ENCODE measurements at places on chromosomes 2 and 18.

DNA sequence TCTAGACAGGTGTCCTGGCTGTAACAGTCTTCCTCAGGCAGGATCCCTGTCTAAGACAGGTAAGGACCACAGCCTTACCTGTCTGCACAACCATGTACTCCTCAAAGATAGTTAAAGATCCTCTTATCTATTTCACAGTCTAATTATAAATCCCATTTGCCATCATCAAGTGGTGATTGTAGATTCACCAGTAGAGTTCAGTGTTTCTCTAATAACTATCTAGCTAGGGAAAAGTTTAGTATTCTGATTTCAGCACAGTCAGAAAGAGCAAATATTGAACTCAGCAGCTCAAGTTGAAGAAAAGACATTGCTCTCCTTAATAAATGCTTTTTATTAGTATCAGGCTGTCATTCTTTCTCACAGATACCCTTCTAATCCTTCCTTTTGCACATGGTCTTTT is 1305.5 kb upstream of the NXPH2 start:
- DNase-seq, result no peak

DNA sequence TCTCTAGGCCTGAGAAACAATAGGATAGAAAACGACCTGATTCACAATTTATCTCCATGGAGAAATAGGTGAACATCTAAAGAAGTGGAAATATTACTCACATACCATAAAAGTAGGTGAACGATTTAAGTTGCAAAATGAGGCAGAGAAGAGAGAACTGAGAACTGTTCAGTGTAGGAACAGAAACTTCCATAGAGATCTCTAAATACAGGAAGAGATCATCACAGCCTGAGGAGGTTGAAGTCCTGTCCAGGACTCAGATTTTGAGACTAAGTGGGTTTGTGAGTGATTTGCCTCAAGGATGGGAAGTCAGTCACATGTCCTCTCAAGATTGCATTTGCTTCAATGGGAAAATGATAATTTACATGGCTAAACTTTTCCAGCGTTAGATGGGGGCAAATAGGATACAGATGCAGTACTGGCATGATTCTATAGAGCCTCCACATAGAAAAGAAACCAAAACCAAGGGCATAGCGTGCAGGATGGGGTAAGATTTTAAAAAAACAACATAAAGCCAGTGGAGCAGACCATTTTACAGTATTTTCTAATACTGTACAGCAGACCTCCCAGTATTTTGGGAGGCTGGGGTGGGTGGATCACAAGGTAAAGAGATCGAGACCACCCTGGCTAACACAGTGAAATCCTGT is 68.8 kb downstream of the MEP1B start:
- no peak for DNase-seq

DNA sequence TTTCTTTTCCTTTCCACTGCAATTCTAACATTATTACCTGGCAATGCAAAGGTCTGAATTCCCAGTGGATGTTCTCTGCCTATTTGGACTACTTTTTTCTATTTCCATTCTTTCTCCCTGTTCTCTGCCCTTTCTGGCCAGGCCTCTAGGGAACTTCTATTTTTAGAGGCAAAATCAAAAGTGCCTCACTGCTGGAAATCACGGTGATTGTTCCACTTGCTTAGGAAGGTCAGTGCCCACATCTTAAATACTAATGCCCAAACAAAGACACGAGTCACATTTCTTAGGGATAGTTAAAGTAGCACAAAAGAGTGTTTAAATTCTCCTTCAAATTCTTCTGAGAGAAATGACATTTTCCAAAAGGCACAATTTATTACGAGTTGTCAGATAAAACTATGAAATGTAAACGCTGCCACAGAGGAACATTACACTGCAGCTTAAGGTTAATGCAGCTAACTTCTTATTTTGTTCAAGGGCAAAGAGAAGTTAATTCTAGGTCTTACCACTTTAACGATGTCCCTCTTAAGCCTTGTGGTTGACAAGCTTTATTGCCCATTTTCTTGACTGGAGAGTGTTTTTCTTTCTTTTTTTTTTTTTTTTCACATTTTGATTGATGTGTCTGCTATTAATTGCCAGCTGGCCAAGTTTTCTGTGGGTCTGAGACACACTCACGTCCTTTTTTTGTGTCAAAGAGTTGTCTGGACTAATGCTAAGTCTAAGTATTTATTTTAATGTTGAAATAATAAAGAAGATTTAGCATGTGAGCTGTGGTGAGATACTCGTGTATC is 34.7 kb downstream of the ST6GAL2 start:
- DNase-seq, result no peak

DNA sequence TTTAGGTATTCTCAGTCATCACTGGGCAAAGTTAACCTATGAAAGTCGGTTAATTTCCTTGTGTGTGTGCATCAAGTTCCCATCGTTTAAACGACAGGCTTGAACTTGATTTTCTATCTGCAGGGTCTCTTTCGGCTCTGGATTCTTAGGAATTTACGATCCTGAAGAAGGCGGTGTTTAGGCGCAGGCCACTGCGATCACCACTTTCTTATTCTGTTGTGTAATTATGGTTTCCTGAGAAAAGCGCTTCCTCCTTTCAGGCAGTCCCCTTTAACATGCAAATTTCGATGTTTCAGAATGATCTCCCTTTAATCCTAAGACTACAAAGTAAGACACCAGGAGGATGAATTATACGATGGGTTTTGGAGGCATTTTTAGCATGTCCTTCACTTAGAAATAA is 27.9 kb upstream of the MBP start:
- no peak for DNase-seq

GRCh38 chr2:63817382-63817781 is 24.3 kb upstream of the UGP2 start:
- no peak for DNase-seq

DNA sequence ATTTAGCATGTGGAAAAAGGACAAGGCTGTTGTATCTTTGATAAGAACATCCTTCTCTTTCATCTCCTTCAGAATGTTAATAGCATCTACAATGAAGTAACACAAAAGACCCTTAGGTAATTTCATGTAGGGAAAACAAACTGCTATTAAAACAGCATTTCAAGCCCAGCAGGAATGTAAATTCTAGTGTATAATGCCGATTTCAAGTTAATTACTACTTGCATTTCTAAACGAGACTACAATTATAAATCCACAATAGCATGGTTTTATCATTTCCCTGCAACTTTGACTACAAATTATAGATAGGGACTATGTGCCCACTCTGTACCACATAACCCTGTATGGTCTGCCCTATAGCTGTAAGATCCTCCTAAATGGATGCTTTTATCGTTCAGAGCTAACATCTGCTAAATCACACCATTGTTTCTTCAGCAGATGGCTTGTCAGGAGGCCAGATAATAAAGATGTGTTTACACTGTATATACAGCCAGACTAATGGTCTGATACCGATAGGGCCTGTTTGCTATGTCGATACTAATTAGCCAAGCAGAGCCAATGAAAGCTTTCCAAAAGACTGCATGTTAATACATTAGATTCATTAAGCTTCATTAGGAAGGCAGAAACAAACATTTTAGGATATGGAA is 51.9 kb downstream of the LRPPRC start:
- DNase-seq, result no peak

GRCh38 chr2:7071154-7071553 is 153.9 kb downstream of the RNF144A start:
- no peak for DNase-seq

DNA sequence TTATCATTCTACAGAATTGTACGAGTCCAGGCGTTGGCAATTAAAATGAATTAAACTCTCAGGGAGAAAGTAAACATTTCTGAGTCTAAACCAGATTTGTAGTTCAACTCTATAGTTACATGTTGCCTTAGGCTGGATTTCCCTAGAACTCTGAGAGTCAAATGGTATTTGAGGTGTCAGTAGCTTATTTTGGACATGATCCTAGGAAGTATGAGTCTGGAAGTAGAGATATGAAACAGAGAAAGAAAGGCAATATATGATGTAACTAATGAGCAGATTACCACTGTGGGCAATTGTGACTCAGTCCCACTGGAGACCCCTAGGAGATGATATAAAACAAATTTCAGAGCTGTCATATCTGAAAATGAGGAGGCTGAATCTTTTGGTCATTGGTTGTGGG is 199.1 kb upstream of the UBE2E3 start:
- no peak for DNase-seq

DNA sequence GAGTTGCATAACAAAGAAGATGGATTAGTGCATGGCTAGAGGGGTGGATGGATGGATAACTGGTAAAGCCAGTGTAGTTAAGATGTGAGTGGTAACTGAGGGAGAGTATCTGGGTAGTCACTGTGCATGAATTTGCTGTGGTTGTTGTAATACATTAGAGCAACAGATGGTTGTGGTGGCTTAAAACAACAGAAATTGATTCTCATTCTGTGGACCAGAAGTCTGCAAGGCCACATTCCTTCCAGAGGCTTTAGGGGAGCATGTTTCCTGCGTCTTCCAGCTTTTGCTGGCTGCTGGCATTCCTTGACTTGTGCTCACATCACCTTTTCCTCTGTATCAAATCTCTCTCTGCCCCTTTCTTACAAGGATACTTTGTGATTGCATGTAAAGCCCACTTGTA is 155.4 kb downstream of the ASB1 start:
- DNase-seq, result no peak

- peak; percentile 22 for DNase-seq
Observed at GRCh38 chr2:235976956-235977355, 191.2 kb downstream of the GBX2 start.

- DNase-seq, result no peak
Observed at GRCh38 chr18:12236141-12236540, 18.0 kb upstream of the CIDEA start.

DNA sequence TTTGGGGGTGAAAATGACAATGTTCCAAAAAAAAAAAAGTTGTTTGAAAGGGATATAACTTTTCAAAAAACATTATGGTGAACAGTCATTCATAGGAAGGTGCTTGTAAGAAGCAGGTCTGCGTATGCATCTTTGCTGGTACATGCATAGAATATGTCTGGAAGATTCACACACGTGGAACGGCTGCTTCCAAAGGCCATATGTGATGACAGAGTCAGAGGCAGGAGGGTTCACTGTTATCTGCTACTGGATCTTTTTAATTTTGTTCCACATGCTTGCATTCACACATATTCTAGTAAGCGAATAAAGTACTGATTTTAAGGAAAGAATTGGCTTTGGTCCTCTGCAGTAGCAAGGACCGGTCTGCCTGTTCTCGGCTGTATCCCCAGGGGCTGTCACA is 193.4 kb downstream of the SMAD7 start:
- DNase-seq, result no peak

- peak; percentile 99 for DNase-seq
Observed at GRCh38 chr2:25294573-25295462, 46.9 kb downstream of the DNMT3A start.

GRCh38 chr2:61134141-61134540 is 27.8 kb upstream of the C2orf74 start:
- DNase-seq, result no peak

GRCh38 chr2:9738535-9739496 is 104.5 kb upstream of the TAF1B start:
- no peak for DNase-seq

- no peak for DNase-seq
Observed at GRCh38 chr18:6271585-6271984, 143.1 kb downstream of the L3MBTL4 start.

GRCh38 chr2:60674524-60675165 is 81.4 kb upstream of the PAPOLG start:
- peak; percentile 95 for DNase-seq

DNA sequence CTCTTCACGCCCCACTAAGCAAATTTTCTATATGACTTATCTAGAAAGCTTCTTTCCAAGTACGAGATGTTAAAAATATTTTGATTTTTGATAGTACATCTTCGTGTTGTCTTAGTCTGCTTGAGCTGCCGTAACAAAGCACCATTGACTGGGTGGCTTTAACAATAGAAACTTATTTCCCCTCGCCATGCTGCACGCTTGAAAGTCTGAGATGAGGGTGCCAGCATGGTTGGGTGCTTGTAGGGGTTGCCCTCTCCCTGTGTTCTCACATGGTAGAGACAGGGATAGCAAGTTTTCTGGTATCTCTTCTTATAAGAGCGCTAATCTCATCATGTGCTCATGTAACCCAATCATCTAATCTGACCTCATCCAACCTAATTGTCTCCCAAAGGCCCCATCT is 106.2 kb downstream of the TANC1 start:
- DNase-seq, result no peak

GRCh38 chr2:10326151-10326616 is 23.5 kb downstream of the HPCAL1 start:
- DNase-seq, result no peak

GRCh38 chr2:106158871-106159270 is 35.2 kb downstream of the UXS1 start:
- DNase-seq, result no peak

- peak; percentile 60 for DNase-seq
Observed at GRCh38 chr2:236603361-236604015, 33.9 kb downstream of the ACKR3 start.

DNA sequence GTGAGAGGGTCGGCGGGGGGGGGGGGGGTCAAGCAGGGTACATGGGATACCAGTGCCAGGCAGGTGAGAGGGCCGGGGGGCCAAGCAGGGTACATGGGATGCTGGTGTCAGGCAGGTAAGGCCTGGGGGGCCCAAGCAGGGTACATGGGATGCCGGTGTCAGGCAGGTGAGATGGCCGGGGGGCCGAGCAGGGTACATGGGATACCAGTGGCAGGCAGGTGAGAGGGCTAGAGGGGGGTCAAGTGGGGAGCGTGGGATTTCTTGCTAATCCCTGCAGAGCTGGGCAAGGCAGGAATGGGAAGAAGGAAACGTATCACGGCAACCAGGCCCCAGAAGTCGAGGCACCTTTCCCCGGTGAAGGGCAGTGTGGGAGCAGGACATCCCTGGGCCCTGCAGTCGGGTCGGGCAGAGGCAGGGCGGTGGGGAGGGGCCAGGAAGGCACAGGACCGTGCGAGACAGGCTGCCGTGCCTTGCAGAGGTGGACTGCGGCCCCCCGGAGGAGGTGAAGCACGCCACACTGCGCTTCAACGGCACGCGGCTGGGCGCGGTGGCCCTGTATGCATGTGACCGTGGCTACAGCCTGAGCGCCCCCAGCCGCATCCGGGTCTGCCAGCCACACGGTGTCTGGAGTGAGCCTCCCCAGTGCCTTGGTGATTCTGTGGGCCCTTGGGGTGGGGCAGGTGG is 49.3 kb downstream of the MTERF4 start:
- DNase-seq, result peak; percentile 59

DNA sequence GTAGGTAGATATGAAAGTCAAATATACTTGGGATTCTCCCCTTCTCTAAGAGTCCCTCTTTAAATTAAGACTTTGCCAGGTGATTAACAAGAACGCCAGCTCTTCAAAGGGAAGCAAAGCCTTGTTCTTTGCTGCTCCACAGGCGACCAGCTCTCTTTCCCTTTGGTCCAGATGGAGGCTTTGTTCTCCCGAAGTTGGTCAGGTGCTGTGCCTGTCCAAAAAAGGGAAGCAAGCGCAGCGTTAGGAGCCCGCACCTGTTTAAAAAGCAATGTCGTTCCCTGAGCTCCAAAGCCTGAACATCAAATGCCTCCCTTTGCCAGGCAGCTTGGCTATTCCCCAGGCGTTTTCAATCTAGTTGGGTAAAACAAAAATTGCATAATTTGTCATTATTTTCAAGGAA is 1913.1 kb upstream of the PIK3C3 start:
- DNase-seq, result no peak

All from spleen (tissue), 13 donors.